ENCODE measurements at places on chromosomes 16 and 17.

- DNase-seq = no peak
These were observed 83.6 kb upstream of the NLRP1 start for GRCh38 chr17:5667871-5668270.

DNA sequence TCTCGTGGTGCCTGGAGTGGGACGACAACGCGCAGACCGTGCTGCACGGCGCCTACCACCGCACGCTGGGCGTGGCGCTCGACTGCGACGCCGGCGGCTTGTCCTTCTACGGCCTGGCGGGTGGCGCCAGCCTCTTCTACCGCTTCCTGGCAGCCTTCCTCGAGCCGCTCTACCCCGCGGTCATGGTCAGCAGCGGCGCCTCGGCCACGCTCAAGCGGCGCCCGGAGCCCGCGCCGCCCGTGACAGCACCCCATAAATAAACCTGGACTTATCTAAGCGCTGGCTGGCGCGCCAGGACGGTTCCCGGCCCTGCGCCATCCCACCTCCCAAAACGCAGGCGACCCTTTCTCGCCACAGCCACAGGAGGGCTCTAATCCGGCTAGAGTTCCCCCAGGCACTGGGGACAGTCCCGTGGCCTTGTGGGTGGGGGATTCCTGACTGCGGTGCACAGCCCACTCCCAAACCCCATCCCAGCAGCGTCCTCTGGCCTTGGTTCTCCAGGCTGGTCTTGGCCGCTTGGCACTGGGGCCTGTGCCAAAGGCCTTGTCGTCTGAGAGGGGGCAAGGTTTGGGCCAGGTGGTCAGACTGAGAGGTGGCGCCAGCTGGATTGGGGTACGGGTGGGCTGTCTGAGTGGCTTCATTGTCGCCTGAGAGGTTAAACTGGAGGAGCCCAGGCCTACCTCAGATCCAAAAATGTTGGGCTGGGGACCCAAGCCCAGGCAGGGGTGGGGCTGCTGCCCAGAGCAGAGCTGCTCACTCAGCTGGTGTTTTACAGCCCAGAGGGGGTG, 10.1 kb upstream of the SLC16A5 start:
- DNase-seq = peak; percentile 23

GRCh38 chr17:48486557-48486956, 44.3 kb downstream of the HOXB1 start:
- DNase-seq = no peak

DNA sequence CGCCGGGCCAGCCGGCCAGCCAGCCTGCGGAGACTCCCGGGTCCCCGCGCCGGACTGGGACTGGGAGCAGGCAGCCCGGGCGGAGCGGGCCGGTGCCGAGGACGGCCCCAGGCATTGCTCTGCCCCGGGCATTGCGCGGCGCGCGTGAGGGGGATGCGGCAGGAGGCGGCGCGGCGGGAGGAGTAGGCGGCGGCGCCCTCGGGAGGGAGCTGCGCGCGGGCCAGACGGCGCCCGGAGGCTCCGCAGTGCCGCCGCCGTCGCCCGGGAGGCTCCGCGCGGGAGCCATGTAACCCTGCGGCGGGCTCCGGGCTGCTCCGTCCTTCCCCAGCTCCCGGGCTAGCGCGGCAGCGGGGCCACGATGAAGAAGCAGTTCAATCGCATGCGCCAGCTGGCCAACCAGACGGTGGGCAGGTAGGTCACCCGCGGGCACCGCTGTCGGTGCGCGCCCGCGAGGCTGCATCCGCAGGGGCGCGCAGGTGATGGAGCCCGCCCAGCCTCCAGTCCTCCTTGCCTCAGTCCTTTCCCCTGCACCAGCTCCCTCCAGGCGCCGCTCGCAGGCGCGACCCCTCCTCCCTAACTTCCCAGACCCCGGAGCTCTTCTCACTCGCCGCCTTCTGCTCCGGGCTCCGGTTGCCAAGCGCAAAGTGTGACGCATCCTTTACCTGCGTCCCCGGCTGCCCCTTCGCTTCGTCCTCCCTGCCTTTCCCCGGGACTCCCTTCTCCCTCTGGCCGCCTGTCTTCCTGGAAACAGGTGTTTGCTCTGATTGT, at the start of gene ARHGAP44:
TSS of gene ARHGAP44 (plus strand) at position 18 of the 768 bp plus-strand sequence. CDS start at position 359, 341 bp downstream.
- no peak for DNase-seq

Measured in stimulated activated CD4-positive, alpha-beta T cell treated with anti-CD3 and anti-CD28 coated beads, Interleukin-15, amount 100 ng/mL, for 1 hour (primary cell).